ENCODE measurements at places on chromosomes 16 and 17. TPM values are rescaled to one million over a fixed set of nuclear protein-coding genes. Genes with fewer than 3 reads are reported as not detected.

The LGALS9C gene
- total RNA-seq, result 0.17 TPM

The DRC3 gene
- total RNA-seq, result 0.81 TPM

The SLC12A3 gene
- not detected for total RNA-seq

GRCh38 chr17:82228278-82228841, 482 bp upstream of the SLC16A3 start:
- no peak for DNase-seq
